HTR-8/SVneo (cell line): ENCODE measurements at places on chromosomes 2 and 18.

GRCh38 chr2:98134172-98135005 lies 47.4 kb downstream of the VWA3B start:
- no peak for DNase-seq

GRCh38 chr2:108367014-108367413 lies 10.7 kb upstream of the SULT1C4 start:
- no peak for DNase-seq

DNA sequence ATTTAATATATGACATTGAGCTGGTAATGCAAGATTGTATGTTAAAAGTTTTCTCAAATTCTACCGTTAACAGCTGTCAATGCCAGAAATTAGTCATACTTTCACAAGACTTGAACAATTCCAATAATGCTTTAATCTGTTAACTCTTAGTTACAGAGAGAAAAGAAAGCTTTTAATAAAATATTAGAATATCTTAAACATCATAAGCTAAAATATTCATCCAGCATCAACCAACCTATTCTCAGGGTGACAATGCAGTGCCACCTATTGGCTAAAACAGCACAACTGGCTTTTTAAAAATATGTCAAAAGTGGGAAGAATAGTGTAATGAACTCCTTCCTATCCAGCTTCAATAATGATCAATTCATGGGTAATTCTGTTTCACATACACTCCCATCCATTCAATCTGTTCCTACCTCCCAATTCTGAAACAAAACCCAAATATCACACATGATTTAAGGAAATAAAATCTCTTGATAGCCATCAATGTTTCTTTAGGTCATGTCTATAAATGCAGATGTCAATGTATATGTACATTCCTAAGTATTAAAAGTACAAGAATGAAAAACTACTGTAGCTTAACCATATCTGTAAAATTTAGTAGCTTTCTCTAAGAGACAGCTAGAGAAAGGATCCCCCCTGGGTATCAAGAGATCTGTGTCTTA lies 79.8 kb upstream of the CCDC141 start:
- DNase-seq, result peak; percentile 5

DNA sequence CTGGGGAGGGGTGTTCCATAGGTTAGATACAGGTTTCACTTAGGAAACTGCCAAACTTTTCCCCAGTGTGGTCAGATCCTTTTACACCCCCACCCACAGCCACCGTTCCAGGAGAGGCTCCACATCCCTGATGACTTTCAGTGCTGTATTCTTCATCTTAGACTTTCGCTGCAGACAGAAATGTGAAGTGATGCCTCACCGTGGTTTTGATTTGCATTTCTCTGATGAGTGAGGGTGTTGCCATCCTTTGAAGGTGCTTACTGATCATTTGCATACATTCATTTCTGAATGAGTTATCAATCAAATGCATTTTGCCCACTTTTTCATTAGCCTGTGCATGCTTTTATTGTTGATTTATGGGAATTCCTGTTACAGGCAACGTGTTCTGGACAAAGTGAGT lies 14.9 kb downstream of the COPS9 start:
- DNase-seq, result no peak

DNA sequence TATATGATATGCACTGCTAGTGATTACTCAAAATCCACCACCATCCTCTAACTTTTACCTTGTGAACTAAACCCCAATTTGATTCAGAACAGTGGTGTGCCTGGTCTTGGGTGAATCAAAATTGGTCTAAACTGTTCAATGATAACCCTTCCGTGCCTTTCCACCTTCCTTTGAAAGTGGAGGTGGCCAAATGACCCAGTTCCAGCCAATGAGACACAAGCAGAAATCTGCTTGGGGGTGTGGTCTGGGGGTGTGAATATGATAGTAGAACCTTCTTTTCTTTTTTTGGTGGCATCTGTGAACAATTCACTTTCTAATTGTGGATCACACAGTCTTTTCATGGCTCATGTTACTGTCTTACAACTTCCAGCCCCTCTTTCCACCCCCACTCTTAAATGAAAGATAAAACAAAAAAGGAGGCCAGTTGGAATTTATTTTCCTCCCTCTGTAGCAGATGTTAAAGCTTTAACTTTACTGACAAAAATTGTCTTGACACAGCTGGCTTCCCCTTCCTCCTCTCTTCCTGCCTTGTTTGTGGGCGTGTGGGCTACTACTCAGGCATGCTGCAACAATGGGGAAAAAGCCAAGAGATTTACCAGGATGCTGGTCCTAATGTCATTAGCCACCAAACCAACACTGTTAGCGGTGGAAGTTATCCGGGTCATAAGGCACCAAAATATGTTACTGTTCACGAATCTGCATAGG lies 58.8 kb upstream of the ANKRD44 start:
- no peak for DNase-seq

DNA sequence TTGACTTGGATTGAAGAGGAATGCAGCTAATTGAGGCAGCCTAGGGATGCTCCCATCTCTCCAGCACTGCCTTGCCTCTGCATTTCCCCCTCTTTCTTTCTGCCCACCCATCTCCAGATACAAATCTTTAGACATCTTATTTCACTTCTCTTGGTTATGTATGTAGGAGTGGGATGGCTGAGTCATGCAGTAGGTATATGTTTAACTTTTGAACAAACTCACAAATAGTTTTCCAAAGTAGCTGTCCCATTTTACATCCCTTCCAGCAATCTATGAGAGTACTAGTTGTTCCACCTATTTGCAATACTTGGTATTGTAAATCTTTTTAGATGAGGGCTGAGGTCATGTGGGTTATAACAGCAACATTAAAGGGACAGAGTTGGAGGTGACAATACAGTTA lies 329.9 kb downstream of the DYSF start:
- DNase-seq, result no peak

- DNase-seq, result no peak
These were observed 22.3 kb downstream of the EML4 start for GRCh38 chr2:42191285-42192009.

DNA sequence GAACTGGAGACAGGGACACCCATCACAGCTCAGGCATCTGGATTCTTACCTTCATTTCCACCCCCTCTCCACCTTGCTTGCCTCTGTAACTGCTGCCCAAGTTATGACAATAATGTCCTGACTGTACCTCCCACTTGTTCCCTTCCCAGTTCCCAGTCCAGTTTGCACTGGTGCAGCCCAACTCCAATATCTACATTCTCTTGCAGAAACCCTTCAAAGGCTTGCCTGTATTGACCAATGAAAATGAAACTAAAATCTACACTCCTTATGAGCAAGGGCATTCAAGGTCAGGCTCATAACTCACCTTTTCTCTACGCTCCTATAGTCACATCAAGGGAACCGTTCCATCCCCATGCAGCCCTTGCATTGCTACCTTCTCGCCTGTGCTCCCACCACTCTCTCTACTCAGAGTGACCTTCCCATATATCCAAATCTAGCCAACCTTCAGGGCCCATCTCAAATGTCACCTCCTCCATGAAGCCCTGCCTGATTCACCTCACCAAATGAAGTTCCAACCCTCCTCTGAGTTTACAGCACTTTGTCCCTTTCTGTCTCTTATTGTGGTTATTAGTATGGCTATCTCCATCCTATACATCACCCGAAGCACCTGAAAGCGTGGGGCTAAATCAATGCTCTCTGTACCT lies 219.0 kb downstream of the ALPK2 start:
- no peak for DNase-seq

- DNase-seq, result no peak
These were observed 82.0 kb downstream of the ZNF516 start for GRCh38 chr18:76412818-76413565.

DNA sequence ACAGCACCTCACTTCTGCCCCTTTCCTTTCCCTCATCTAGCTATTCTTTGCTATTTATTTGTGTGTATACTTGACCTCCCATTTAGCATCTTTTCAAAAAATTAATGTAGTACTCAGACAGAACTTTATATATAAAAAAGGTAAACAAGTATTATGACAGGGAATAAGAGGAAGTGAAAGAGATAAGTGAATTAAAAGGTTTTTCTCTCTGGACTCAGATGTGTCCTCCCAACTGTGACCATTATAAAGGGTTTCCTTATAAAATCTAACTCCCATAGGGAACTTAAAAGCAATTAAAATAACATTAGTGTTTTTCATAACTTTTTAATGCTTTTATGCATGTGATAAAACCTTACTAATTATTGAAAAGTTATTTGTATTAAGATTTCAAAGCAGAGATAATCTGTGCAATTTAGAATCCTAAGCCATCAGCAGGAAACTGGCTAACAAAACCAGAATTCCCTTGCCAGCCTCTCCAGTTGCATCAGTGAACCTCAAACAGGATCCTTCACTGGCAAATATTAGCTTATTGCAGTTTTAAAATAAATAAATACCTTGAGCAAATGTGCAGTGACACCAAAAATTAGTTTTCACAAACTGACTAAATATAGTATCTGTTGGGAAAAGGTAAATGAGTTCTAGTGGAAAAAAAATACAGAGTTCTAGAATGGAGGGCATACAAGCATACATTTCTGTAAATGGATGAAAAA lies 930.7 kb downstream of the BCL11A start:
- DNase-seq, result no peak

DNA sequence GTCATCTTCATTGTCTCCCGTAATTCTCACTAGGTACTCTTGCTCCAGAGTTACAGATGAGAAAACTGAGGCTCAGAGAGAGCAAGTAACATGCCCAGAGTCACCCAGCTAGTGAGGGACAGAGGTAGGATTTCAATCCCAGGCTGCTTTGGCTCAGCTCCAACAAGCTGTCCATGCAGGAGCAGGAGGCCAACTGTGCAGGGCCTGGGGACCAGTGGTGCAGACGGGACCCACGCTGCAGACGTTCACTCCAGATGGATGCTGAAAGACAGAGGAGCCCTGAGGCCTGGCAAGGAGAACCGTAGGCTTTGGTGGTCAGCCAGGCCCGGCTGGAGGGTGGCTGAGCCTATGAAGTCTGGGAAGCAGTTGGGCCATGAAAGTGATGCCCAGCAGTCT lies 102.6 kb downstream of the MCFD2 start:
- no peak for DNase-seq

- no peak for DNase-seq
These were observed 46.4 kb upstream of the CYP1B1 start for GRCh38 chr2:38122344-38122743.

GRCh38 chr18:33673689-33674088 lies 95.7 kb downstream of the ASXL3 start:
- no peak for DNase-seq

DNA sequence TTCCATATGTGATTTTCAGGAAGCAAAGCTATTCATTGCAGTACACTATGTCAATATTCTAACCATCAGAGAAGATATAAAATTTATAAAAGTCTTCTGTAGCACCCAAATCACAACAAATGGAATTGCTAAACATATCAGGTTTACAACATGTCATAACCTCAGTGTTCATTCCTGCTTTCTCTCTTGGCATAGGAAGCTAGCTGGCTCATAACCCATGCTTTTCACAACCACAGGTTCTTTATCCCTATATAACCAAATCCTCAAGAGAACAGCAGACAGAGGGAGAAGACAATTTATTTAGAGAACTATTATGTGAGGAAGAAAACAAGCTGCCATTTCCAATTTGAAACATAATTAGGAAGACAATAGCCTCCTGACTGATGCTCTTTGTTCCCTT lies 997.0 kb upstream of the ACVR2A start:
- no peak for DNase-seq

- DNase-seq, result no peak
These were observed 17.5 kb downstream of the ABCB11 start for GRCh38 chr2:169013628-169014026.

GRCh38 chr2:171568089-171568488 lies 45.8 kb downstream of the CYBRD1 start:
- no peak for DNase-seq

GRCh38 chr2:38256610-38257009 lies 120.5 kb downstream of the ATL2 start:
- DNase-seq, result no peak

DNA sequence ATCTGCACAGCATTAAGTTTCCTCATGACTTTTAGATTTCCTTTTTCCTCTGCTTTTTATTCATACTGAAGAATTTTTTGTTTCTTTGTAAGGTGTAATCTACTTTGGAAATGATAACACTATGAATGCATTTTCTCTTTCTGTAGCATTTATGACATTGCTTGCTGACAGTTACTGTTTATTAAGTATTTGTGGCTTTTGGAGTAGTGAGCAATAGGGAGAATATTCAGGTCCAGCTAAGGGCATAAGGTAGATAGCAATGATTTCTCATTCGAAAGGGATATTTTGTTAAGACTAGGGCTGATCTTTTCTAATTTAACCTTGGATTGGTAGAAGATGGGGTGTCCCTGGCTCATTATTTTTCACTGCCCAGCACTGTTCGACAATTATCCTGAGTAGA lies 80.3 kb downstream of the XRCC5 start:
- DNase-seq, result no peak

DNA sequence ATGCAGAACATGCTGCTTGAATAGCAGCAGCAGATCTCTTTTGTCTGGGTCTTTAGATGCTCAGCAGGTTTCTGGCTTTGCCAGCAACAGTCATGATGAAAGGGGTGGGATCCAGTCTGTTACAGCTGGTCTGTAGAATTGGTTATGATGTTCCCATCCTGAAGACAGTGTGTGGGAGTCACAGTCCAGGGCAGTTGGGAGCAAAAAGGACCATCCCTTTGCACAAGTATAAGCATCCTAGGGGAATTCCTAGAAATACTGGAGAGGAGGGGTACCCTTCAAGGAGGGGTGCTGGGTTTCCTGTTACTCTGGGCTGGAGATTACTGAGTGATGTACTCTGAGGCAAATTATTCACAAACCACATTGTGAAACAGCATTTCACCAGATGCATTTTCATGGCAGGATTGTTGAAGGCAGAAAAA lies 119.9 kb upstream of the RND3 start:
- no peak for DNase-seq

- no peak for DNase-seq
These were observed 74.6 kb upstream of the UBXN4 start for GRCh38 chr2:135667045-135667444.

- DNase-seq, result no peak
These were observed 73.6 kb downstream of the COPS8 start for GRCh38 chr2:237159006-237159911.

GRCh38 chr2:71680925-71681324 lies 227.6 kb downstream of the DYSF start:
- DNase-seq, result no peak

DNA sequence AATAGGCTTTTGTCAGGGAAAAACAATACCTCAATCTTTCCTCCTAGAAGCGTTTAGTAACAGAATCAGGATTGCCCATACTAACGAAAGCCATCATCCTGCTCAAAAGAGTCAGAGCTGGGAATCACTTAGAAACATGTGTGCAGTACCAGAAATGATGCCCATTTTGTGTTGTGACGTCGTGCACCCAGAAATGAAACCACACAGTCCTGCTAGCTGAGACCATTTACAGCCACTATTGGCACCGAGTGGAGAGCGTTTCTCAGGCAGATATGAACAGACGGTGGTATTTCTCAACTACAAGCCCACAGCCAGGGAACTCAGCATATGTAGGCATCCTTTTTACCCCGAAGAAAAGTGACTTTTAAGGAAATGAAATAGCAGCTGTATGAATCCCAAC lies 284.3 kb upstream of the LRATD1 start:
- no peak for DNase-seq

GRCh38 chr2:143802871-143803650 lies 673.8 kb downstream of the ARHGAP15 start:
- DNase-seq, result no peak

- no peak for DNase-seq
These were observed 686.8 kb downstream of the ZEB2 start for GRCh38 chr2:143833015-143833660.

- no peak for DNase-seq
These were observed 137.2 kb downstream of the BCL2 start for GRCh38 chr18:63182310-63182772.

GRCh38 chr2:30511122-30512083 lies 64.4 kb downstream of the LCLAT1 start:
- DNase-seq, result peak; percentile 12
